EH (cell line): ENCODE measurements at places on chromosomes 1 and 21.

DNA sequence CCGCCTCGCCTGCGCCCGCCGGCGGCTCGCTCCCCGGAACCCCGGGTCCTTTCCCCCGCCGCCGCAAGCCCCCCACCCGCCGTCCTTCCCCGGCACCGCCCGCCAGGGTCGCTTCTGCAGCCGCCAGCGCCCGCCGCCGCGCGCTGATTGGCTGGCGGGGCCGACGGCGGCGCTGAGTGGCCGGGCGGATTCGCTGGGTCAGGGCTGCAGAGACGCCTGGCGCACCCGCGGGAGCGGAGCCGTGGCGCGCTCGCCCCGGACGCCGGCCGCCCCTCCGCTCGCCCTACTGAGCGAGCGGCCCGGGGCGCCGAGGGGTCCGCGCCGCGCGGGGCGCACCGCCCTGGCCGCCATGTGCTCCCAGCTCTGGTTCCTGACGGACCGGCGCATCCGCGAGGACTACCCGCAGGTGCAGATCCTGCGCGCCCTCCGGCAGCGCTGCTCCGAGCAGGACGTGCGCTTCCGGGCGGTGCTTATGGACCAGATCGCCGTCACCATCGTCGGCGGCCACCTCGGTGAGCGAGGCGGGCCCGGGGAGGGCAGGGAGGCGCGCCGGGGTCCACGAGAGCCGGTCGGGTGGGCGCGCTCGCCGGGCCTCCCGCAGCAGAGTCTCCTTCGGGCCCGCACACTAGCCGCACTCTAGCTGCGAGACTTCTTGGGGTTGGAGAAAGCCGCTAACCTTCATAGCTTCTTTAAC lies at the start of gene RIMKLA:
RIMKLA (plus strand) TSS at position 207 of the 694 bp plus-strand sequence; CDS start at position 350, 143 bp downstream.
- DNase-seq, result peak; percentile 53

GRCh38 chr1:53681977-53682685 lies 56.8 kb downstream of the GLIS1 start:
- DNase-seq, result no peak

- DNase-seq, result no peak
Measured at GRCh38 chr1:226987623-226988333, 47.7 kb downstream of the COQ8A start.

DNA sequence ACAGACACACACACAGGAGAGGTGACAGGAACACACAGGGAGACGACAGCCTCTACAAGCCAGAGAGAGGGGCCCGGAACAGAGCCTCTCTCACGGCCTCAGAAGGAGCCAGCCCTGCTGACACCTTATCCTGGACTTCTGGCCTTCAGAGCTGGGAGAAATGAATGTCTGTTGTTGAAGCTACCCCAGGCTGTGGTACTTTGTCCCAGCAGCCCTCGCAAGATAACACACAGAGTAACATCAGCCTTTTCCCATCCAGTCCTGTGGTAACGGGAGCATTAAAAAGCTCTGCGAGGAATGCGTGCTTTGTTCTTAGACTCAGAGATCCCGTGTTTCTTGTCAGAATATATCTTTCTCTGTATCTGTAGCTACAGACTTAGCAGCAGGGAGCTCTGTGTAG lies 131.2 kb downstream of the SIM2 start:
- no peak for DNase-seq

DNA sequence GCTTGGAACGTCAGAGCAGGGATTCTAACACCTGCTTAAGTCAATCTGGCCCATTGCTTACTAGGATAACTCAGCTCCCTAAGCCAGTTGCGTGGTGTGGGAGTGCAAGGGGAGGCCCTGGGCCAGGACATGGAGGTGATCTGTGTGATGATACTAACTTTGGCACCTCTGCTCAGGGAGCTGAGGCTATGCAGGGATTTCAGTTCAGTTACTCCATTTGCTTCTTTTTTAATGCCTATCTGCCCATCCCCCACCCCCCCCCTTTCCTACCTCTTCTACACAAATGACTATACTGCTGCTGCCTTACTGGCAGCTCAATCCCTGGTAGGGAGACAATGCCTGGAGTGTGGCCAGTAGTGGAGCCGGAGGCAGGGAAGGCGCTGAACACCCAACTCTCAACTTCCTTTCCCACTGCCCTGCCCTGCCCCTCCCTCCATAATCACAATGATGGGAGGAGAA lies 19.5 kb downstream of the INKA2 start:
- no peak for DNase-seq

DNA sequence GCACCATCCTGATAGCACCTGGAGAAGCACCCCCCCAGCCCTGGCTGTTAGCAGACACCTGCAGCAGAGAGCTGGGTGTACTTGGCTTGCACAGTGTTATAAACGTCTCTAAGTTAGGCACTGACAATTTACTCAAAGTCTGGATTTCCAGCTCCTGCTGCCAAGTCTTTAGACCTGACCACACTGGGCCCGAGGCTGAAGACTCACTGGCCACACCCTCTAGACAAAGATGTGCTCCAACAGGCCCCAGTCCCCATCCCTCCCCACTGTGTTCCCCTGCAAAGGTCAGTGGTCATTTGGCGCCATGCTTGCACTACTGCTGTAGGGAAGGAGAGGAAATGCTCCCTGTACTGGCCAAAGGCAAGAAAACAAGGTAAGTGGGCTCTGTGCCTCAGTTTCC lies 31.1 kb downstream of the PADI6 start:
- peak; percentile 10 for DNase-seq

GRCh38 chr1:1118011-1118875 lies 2.4 kb upstream of the C1orf159 start:
- no peak for DNase-seq

GRCh38 chr21:38859852-38860251 lies 54.1 kb downstream of the ETS2 start:
- DNase-seq, result no peak

- DNase-seq, result no peak
Measured at GRCh38 chr1:58997060-58997411, 213.2 kb upstream of the JUN start.

DNA sequence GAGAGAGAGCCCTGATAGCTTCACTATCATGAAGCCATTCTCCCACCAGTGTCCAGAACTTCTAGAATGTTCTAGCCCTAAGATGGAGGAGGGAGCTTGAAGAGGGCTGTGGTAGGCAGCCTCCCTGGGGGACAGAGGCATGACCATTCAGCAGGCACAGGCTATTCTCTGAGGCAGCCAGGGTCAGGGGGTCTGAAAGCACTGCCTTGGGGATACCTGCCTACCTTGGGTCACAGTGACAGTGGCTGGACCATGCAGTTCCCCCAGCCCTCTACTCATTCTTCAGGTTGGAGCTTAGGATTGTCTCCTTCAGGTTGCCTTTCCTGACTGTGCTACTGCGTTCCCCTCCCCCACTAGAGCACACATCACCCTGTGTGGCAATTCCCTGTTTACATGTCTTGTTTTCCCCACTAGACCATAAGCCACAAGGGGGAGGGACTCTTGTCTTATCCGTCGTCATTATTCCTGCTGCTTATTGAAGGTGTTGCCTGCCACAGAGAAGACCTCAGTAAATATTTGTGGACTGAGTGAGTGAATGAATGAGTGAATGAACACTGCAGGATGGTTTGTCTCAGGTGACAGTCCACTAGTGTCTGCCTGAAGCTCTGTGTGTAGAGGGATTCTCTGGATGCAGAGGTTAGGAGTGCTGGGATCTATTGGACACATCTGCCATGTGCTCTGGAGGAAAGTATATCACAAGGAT lies 5.2 kb downstream of the ZDHHC18 start:
- no peak for DNase-seq

DNA sequence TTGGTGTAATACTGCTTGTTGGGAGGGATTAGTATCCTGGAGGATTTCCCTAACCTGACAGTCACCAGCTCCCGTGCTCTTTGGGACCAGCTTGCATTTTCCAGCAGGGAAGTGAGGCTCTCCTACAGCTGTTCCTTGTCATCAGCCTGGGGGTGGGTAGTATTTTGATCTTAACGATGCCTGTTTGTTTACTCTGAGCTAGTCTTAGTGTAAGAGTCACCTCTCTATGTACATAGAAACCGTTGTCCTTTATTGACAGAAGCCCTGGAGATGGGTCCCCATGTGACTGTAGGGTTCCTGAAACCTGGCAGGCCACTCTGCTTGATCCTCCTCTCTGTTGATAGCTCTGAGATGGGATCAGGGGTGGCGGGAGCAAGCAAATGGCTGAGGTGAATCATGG lies 58.0 kb downstream of the ACP6 start:
- no peak for DNase-seq

DNA sequence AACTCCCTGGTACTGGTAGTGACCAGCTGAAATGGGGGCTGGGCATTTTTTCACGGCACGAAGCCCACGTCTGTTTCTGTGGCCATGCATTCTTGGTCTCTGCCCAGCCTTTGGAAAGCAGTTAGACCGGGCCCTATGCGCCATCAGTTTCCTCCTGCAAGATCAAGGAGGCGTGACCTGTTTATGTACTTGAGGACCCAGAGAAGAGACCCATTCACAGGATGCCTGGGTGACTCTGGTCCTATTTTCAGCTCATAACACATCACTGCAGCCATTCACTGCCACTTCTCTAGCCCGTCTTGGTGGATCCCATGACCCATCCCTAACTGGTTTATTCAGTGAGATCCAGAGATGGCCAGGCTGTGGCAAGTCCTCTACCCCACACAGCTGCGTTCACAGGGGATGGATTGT lies 70.4 kb downstream of the SPSB1 start:
- DNase-seq, result no peak

- peak; percentile 19 for DNase-seq
Measured at GRCh38 chr1:228850141-228851100, 115.1 kb downstream of the RHOU start.

GRCh38 chr1:195373856-195374255 lies 1234.4 kb downstream of the KCNT2 start:
- no peak for DNase-seq
